Epithelial cell of prostate (primary cell): ENCODE measurements at places on chromosomes 2 and 18.

- no peak for DNase-seq
Measured at GRCh38 chr2:12556762-12557161, 160.0 kb upstream of the TRIB2 start.

DNA sequence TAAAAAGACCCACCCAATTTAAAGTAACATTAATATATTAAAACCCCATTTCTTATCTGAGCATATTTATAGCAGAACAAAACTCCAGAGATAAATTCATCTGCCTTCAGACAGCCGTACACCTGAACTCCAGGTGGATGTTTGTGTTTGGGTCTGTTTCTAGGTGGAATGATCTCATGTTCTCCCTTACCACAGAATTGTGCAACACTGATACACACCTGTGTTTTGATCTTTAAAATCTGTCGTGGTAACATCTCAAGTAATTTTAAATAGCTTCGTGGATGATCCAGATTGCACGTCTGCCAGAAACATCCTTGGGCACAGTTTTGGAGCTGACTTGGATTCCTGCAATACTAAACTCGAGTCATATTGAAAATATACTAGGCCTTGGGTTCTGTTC, 207.5 kb upstream of the FOSL2 start:
- DNase-seq = peak; percentile 70

- DNase-seq = no peak
Measured at GRCh38 chr2:161010503-161011015, 149.7 kb upstream of the TANK start.

- DNase-seq = no peak
Measured at GRCh38 chr18:6107794-6108193, 212.5 kb upstream of the TMEM200C start.

DNA sequence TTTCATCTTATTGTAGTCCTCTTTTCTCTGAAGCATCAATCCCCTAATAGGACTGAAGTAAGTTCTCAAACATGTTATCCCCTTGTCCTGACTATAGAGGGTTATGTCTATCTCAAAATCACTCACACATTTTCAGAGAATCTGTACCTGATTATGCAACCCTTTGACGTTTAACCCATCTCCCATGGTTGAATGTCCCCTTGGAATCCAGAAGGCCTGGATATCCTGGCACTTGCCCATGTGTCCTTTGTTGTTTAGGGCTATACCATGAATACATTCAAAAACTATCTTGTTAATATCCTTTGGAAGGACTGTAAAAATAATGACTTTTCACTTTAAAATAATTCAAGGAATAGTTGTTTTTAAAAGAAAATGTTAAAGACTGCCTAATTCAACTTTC, 66.3 kb upstream of the PSMD14 start:
- no peak for DNase-seq

DNA sequence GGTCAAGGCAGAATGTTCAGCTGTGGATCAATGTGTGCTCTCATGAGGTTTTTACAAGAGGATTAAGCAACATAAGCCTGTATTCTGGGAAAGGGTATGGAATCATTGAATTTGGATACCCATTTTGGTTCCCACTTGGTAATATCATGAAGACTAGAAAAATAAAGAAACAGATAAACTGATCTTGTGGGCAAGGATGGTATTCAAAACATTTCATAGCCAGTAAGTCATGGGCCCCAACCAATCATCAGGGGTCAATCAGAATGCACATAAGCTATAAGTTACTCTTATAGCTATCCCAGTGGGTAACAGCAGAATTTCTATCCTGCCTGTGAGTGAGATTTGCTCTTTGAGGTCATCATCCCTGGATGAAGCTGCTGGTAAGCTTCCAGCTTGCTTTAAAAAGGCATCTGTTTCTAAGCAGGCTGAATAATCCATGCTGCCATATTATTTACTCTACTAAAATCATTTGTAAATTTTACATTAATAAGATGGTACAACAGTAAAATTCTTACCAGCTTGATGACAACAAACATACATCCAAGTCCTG, 291.2 kb downstream of the RAD51AP2 start:
- DNase-seq = no peak

DNA sequence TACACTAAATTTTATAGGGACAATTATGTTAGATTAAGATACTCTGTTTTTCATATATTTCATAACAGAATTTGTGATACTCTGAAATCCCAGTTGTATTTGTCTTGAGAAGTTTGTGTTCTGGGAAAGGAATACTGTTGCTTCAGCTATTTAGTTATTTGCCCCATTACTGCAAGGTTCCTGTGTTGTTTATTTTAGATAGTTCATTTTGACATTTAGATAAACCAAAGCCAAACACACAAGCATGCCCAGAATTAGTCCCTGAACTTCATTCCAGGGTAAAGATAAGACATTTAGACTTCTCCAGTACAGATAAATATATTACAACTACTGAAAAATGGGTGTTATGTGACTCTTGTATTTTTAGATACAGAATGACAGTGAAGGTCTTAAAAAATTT, 74.7 kb downstream of the BMPR2 start:
- DNase-seq = no peak

- no peak for DNase-seq
Measured at GRCh38 chr18:57466745-57467409, 31.7 kb downstream of the ONECUT2 start.

DNA sequence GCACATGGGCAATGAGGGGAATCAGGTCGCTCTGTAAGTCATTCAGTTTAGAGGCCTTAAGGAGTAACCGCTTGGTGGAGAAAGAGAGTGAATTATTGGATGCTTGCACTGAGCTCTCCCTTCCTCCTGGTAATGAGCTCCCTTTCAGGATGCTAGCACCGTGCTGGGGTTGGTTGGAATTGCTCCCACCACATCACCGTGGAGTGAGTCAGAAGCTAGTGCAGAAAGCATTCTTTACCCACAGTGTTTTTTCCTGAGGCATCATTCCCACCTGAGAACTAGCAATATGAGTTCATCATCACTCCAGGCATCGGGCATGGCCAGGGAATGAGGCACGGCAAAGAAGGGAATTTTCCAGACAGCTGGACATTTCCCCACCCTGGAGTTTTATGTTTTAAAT, 57.6 kb downstream of the ITGB6 start:
- no peak for DNase-seq

DNA sequence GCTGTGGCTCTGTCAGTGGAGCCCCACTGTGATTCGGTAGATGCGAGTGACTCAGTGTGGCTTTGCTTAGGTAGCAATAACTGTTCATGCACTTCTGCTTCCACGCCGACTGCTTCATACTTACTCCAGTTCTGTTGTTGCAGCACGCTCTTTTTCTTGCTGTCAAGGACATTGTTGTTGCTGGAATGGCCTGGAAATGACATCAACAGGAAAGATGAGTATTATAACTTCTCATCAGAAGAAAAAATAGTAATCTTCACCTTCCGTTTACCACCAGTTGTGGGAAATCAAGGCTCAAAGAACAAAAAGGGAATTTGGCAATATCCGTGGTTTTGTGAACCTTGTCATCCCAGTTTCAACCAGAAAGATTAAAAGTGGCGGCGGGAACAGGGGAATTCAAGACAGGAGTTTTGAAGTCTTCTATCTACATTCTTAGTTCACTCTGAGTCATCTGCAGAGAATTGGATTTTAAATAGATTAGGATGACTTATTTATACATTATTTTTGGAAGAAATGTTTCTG, 8.3 kb downstream of the TM4SF20 start:
- no peak for DNase-seq

- DNase-seq = no peak
Measured at GRCh38 chr2:138596403-138596802, 94.8 kb downstream of the SPOPL start.

DNA sequence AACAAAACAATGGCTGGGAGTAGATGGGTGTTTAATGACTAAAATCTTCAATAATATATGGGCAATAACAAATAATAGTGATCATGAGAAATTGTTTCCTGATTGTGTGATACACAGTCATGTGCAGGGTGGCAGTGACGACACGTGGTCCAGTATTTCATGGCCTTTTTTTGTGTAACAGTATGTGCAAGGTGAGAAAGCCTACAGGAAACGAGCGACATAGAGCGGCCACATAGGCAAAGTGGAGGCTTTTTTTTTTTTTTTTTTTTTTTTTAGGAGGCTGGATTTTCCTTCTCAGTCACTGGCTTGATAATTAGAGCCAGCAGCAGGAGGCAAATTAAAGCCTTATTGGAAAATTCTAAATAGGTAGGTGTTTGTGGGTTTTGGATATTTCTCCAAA, 123.7 kb downstream of the MYO3B start:
- DNase-seq = no peak

DNA sequence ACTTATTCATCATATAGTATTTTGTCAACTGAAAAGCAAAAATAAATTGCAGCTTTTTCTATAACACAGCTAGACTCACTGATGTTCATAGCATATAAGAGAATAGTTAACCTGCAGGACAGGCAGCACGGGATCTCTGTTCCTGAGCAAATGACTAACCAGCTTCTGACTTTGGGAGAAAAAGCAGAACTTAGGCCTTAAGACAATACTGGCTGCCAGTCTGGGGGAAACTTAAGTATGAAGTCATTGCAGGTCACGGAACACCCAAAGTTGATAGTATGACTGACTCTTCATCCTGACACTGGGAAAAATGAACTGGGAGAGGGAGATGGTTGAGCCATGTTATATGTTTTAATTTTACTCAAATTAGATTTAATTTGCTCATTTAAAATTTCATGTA, 113.0 kb downstream of the DPP4 start:
- no peak for DNase-seq

DNA sequence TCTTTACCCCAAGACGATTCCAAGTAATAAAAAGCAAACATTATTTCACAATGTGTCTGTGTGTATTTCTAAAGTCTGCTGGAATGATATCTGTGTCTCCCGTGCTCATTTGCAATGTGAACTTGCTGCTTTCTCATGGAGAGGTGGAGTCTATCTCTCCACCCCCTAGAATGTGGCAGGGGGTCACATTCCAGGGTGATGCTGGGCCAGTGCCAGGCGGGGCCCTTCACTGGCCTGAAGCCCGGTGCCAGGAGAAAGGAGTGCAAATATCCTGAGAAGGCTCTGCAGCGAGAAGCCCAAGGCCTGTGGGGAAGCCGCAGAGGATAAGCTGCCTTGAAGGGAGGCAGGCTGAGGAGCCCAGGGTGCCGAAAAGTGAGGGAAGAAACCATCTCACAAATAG, 26.8 kb upstream of the LDLRAD4 start:
- DNase-seq = no peak

DNA sequence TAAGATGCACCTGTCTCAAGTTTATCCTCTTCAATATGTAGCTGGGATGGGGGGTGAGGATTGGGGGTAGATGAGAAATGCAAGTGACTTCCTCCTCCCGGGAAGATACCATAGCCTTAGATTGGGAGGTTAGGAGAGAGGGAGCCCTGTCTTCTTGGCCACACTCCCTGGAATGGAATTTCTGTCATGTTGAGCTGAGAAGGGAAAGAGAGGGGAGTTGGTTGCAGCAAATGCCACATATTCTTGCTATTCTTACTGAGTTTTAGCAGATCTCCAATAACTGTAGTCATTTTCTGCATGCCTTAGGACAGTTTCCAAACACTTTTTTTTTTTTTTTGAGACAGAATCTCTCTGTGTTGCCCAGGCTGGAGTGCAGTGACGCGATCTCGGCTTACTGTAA, 35.9 kb downstream of the TAF4B start:
- no peak for DNase-seq

GRCh38 chr2:2731101-2731815, 400.2 kb upstream of the MYT1L start:
- no peak for DNase-seq

GRCh38 chr18:39326772-39327171, 1761.2 kb upstream of the CELF4 start:
- no peak for DNase-seq

DNA sequence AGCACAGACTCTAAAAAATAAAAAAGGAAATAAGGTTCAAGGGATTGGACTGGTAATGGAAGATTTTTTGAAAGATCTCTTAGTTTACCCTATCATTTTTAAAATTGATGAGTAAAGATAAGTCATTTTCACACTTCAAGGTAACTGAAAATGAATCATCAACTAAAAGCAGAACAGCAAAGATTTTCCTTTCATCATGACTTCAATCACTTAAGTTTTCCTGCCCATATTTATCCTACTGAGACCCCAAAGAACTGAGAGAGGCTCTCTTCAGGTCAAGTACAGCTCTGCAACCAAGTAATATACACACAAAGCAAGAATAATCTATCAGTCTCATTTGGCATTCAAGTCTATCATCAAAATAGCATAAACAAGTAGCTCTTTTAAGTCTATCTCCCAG, 540.7 kb downstream of the METTL4 start:
- DNase-seq = no peak

DNA sequence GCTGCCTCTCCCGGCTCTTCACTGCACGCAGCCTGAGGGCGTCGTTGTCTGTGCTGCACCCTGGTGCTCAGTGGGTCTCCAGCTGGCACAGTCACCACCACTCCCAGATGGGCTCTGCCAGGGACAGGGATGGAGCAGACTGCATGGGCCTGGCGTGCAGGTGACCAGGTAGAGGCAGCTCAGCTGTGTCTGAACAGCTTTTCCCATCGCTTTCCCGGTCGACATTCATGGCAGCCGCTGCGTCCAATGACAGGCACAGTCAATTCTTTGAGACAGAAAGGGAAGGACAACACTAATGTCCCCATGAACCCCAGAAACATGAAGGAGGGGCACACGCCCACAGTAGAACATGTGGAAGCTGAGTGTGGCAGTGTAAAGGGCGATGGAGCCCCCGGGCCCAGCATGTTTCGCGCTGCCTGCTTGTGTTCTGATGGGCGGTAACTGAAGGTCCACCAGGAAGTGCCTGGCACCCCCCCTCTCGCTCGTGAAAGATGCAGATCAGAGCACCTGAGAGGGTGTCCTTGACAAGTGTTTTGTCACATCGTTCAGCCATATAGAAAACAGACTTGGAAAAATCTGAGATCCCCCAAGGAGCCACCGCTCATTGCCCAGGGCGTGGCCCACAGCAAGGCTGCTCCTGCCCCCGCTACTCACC, 122.4 kb downstream of the NFATC1 start:
- no peak for DNase-seq

DNA sequence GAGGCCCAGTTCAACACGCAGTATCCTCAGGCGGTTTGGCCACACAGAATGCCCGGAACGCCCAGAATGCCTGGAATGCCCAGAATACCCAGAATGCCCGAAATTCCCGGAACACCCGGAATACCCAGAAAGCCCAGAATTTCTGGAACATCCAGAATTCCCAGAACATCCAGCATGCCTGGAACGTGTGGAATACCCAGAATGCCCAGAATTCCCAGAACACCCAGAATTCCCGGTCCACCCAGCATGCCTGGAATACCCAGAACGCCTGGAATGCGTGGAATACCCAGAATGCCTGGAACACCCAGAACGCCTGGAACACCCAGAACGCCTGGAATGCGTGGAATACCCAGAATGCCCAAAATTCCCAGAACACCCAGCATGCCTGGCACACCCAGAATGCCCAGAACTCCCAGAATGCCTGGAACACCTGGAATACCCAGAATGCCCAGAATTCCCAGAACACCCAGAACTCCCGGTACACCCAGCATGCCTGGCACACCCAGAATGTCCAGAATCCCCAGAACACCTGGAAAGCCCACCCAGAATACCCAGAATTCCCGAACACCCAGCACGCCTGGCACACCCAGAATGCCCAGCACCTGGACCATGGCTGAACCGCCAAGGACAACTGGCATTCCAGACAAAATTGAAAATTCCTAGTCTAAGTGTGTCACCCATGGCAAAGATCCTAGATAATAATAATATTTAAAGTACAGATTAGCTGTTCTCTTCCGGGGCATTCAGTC, 487.4 kb upstream of the SALL3 start:
- no peak for DNase-seq
